ENCODE measurements at places on chromosomes 13 and 19.

DNA sequence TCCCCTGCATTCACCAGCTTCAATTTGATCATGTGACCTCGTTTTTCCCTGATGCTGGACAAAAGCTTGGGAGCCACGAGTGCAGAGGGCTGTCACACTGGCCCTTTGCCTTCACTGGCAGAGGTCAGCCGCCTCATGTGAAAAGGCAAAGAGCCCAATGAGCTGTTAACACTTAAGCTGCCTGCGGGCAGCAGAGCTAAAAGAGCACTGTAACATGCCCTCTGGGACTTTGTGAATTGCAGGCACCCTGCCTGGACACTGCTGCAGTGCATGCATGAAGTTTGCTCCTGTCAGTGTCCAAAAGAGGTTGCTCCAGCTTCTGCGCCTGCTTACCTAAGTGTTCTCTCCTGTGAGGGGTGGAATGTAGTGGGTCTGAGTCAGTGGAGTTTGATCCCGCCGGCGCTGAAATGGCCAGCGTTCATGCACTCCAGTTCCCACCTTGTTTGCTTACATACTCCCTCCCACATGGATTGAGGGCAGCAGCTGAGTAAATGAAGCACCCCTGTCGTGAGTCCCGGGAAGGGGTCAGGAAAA, 193.7 kb downstream of the RFC3 start:
- no peak for DNase-seq

- no peak for DNase-seq
Measured at GRCh38 chr13:104577071-104577815, 1511.0 kb upstream of the SLC10A2 start.

GRCh38 chr13:60925686-60926085, 490.0 kb downstream of the PCDH20 start:
- no peak for DNase-seq

DNA sequence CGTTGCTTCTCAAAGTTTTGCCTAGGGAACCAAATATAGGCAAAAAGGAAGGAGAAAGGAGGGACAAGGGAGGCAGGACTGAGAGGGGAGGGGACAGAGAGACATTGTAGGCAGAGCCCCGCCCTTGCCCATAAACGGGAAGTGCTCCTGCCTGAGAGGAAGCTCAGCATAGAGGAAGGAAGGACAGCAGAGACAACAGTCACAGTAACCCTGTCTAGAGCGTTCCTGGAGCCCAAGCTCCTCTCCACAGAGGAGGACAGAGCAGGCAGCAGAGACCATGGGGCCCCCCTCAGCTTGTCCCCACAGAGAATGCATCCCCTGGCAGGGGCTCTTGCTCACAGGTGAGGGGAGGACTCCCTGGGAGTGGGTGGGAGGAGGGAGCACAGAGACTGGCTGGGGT, at the start of gene CEACAM21:
CEACAM21 (plus strand) TSS at position 169 of the 400 bp plus-strand sequence; CDS start at position 278, 109 bp downstream.
- DNase-seq: no peak

- DNase-seq: no peak
Measured at GRCh38 chr13:23160638-23161480, 19.9 kb upstream of the SGCG start.

DNA sequence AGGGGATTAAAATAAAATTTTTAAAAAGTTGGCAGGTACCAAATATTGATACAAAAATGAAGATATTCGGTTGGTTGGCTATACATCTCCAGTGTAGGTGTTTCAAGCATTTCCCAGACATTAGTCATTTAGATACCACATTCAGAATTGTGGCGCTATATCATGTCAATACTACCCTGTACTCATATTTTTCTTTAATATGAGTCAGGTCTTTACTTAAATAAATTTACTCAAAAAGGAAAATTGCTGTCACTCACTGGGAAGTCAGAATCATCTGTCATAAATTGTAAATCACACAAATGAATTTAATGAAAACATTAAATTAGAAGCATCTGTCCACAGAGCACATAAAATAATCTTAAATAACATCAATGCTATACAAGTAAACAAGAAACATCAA, 134.2 kb downstream of the TSHZ3 start:
- peak; percentile 36 for DNase-seq

DNA sequence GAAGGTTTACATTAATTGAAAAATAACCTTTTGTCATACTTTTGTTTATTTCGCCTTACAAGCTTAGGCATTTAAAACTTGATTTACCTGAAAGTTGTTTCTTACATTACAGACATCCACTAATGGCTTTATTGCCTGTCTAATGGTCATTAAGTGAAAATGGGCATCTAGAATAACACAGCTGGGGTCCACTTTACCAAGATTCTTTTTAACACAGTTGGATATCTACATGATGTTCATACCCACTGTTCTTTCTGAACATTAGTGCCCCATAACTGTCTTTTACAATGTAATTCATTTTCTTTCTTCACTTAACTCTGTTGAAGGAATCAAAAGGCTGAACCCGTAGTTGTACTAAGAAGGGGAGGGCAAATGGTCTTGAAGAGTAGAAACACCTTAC, 19.8 kb upstream of the KLHL1 start:
- DNase-seq: no peak

DNA sequence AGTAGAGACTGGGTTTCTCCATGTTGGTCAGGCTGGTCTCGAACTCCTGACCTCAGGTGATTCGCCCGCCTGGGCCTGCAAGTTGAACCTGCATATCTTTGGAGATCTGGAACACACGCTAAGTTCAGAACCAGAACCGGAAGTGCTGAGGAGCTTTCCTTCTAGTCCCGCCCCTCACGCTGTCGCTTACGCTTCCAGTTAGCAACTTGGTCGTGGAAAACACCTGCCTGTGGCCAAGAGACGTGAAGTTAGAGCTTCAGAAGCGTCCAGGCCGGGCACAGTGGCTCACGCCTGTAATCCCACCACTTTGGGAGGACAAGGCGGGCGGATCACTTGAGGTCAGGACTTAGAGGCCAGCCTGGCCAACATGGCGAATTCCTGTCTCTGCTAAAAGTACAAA, 15.0 kb upstream of the ZNF57 start:
- DNase-seq: no peak

DNA sequence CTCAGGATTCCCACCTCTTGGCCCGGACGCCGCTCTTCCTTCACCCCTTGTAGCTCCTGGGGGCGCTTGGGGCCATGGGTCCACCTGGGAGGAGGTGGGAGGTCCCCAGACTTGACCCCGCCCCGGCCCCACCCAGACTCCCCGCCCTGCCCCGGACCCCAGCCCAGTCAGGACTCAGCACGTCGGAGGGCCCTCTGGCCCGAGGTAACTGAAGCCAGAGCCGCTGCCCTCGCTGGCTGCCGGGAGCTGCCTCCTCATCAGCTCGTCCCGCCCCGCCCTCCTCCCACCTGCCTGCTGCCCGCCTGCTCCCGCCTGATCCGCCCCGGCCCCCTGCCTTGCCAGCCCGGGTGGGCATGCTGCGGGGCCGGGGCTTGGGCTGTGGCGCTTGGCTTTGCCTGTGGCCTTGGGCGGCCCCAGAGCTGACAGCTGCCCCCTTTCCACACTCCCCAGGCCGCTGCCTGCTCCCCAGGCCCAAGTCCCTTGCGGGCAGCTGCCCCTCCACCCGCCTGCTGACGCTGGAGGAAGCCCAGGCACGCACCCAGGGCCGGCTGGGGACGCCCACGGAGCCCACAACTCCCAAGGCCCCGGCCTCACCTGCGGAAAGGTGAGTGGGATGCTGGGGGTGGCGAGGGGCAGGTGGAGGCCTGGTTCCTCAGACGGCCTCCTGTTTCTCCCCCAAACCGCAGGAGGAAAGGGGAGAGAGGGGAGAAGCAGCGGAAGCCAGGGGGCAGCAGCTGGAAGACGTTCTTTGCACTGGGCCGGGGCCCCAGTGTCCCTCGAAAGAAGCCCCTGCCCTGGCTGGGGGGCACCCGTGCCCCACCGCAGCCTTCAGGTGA, 9.4 kb downstream of the ARHGAP33 start:
- no peak for DNase-seq

DNA sequence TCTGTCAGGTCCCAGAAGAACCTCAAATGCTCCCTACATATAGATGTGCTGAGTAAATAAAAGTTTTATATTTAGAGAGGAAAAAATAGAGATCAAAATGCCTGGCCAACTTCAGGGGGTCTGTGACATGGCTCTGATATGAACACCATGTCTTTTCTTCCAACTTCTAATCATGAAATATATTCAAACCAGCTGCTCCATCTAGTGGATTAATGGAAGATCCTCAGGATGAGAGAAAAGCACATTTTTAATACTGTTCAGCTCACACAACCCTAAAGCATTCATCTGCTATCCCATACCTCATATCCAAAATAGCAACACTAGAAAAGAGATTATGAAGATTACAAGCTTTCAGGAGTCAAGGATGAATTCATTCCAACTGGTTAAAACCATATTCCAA, 56.0 kb upstream of the DOCK9 start:
- DNase-seq: peak; percentile 16

DNA sequence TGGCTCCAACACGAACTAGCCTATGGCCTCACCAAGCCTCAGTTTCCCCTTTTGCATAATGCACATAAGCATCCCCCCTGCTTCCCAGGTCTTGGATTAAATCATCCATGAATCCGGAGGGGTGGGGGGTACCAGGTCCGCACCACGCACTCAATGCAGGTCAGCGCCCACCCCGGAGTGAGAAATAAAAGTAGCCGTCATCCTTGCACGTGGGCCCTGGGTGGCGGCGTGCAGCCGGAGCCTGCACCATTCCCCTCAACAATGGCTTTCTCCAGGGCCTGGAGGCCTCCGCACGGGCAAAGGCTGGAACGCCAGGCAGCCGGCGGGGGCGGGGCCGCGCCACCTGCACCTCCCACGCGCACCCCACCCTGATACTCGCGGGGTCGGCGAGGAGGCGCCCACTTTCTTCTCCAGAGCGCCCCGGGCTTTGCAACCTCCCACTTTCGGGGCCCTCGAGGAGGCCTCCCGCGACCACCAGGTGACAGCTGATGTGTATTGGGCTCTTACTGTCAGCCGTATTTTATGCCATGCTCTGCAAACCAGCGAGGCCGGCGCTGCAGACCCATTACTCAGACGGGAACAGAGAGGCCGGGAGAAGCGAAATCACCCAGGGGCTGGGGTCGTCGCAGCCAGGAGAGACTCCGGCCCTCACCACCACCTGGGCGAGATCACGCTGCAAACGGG, 767 bp upstream of the GADD45B start:
- peak; percentile 62 for DNase-seq

DNA sequence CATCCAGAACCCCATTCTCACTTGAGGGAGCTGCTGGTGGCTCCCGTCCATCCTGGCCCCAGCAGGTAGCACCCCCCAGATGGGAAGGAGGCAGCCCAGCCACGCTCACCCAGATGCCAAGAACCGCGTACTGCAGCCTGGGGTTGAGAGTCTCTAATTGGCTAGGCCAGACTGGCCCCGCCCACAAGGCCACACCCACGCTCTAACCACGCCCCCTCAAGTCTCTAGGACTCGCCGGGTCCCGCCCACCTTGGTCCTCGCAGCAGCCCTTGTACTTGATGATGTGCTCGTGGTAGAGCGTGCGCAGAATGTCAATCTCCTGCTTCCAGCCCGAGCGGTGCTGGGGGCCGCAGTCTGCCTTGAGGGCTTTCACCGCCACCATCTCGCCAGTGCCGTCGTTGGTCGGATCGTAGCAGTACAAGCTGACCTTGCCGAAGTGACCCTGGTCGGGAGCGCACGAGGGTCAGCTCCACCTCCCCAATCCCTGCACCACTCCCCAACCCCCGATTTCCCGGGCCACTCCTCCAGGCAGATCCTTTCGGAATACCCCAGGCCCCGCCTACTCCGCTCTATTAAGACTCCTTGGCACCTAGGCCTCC, 14.5 kb upstream of the ICAM3 start:
- no peak for DNase-seq

GRCh38 chr13:98909016-98909415, 68.8 kb downstream of the DOCK9 start:
- peak; percentile 85 for DNase-seq

GRCh38 chr13:74860789-74861188, 621.2 kb downstream of the TBC1D4 start:
- DNase-seq: no peak

- DNase-seq: peak; percentile 76
Measured at GRCh38 chr19:49142866-49143335, 12.3 kb downstream of the HRC start.

GRCh38 chr19:11538232-11539036, at the start of gene CNN1:
Gene CNN1 (plus strand): TSS chr19:11538851. CDS start chr19:11538928, 77 bp downstream.
- no peak for DNase-seq

- no peak for DNase-seq
Measured at GRCh38 chr19:36115453-36116343, at the start of gene TBCB. Gene TBCB (plus strand): TSS chr19:36115468. CDS start chr19:36115561, 93 bp downstream.

GRCh38 chr13:40777166-40777808, 6.3 kb upstream of the MRPS31 start:
- peak; percentile 47 for DNase-seq

DNA sequence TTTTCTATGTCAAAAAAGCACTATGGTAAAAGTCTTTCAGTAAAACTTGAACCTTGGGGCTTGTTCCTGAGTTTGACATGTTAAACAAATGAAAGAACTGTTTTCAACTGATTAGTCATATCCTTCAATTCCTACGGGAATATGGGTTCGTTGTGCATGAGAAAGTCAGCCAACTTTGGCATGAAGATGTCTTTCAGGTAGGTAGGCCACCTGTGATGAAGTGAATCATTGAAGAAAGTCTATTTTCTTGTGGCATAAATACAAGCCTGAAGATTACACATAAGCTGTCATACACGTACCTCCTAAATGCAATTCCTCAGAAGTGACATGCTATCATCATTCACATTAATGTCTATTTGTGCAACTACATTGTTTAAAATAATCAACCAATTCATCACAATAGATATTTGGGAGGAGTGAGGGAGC, 513.0 kb downstream of the IRS2 start:
- peak; percentile 91 for DNase-seq

DNA sequence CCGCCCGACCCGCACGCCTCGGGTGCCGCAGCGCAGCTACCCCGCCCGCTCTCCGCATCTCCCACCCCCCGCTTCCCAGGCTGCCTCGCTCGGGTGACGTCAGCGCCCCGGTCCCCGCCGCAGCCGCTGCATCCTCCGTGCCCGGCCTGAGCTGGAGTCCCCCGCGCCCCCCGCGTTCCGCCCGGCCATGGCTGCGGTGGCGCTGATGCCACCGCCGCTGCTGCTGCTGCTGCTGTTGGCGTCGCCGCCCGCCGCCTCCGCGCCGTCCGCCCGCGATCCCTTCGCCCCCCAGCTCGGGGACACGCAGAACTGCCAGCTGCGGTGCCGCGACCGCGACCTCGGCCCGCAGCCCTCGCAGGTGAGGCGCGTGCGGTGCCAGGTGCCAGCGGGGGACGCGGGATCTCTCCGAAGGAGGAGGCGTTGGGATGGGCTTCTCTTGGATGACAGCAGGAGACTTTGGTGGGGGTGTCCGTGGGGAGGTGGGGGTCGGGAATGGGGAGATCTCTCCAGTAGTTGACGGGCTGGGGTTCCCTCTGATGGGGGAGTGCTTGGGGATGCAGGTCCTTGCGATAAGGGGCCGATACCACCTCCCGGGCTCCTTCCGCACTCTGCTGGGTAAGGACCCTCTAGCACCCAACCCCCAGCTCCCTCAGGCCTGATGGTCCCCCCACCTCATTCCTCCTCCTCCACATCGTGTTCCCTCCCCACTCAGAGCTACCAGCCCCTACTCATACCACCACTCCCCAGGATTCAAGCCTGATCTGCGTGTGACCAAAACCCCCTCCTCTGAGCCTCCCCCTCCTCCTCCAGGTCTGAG, at the start of gene TMEM59L:
TMEM59L (plus strand) TSS at position 99 of the 817 bp plus-strand sequence; CDS start at position 188, 89 bp downstream.
- DNase-seq: no peak

- no peak for DNase-seq
Measured at GRCh38 chr13:30105381-30105780, 202.0 kb downstream of the KATNAL1 start.
